Fibroblast of the aortic adventitia (primary cell): ENCODE measurements at places on chromosomes 7 and 10.
A peak's percentile ranks its signal among the peaks of the same experiment; 100 is the strongest.

DNA sequence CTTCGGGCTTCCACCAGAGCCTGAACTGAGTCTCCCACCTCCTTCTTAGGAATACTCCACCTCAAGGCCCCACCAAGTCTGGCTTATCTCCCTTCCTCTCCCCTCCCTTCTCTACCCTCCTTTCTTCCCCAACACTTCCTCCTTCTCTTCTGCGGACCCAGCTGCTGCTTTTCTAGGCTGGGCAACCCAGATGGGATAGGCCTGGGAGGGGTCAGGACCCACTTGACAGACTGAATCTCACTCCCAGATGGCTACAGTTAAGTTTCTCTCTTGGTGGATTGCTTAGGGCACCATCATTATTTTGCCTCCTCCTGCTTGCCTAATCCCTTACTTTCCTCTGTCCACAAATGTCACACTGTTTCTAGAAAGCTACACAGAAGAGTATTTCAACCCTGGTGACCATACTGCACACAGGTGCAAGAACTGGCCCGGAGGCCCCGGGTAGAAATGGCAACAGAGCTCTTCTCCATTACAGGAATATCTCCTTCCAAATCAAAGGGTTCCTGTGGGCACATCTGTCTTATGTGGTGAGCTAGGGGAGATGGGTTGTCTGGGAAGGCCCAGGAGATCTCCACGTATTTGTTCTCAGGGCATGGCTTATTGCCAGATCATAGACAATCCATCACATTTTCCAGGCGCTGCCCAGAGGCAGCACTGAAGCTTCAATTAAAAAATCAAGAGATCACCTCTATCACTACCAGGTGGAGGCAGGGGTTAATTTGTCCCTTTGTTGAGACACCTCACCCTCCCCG, 5.1 kb upstream of the HOXA11 start:
- no peak for DNase-seq

DNA sequence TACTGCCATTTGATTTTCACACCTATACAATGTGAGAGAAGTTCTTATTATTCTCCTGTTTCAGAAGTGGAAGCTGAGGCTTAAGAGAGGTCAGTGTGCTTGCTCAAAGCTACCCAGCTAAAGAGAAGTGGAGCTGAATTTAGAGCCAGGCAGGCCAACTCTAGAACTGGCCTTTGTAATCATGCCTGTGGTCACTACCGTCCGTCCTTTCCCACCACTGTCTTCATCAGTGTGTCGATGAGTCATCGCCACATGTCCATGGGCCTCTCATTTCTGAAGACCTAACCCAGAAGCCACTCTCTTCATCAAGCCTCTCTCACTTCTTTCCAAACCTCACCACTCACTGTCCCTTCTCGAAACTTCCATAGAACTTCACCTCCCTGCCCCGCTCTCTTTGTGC, 237.8 kb downstream of the KIAA1217 start:
- peak; percentile 59 for DNase-seq

DNA sequence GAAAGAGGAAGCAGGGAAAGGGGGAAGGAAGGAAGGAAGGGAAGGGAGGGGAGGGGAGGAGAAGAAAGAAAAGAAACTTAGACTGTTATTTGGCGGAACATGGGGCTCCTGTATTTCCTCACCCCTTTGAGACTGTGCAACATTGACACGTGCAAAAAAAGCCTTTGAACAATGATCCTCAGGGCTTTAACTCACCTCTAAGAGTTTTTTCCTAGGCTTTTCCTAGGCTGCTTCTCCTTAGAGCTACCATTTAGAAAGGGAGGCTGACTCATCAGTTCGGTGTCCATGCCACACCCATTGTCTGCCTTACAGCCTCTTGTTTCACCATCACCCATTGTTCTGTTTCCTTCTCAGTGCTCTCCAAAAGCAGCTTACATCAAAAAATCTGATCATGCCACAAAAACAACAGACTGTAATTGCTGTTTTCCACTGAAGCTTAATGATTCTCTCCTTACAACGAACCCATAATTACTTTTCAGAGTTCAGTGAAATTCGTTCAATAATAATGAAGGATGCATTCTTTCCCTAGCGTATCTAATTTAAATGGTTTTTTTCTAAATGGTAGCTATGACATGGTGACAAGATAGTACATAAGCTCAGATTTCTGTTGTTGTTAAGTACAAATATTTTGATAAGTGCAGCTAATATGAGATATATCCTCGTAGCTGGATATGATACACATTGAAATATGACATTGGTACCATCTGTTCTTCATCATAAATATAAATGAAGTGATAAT, 90.8 kb downstream of the PRLHR start:
- peak; percentile 93 for DNase-seq

GRCh38 chr10:4003348-4003973, 218.5 kb upstream of the KLF6 start:
- DNase-seq: no peak

GRCh38 chr7:81944058-81944457, 174.2 kb upstream of the HGF start:
- DNase-seq: peak; percentile 28

GRCh38 chr10:128642502-128642901, 516.3 kb upstream of the MKI67 start:
- no peak for DNase-seq

- no peak for DNase-seq
Measured at GRCh38 chr7:29996321-29996720, 6.7 kb upstream of the SCRN1 start.

DNA sequence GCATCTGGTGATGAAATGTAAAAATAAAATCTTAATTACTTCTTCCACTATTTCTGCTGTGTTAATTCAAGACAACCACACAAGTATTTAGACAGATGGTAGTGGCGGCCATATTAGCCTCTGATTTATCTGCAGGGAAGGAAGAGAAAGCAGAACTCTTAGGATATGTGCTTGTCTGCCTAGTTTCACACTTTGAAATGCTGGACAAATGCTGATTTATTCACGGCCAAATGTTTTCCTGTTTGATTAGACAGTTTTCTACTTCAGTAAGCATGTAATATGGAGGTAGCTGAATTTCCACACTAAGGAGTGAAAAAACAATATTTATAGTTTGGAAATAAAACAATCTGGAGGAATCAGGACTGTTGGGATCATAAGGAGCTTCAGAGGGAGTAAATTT, 158.1 kb downstream of the AGMO start:
- no peak for DNase-seq

- DNase-seq: no peak
Measured at GRCh38 chr10:85976267-85976793, 390.3 kb downstream of the GRID1 start.
